Activated CD4-positive, alpha-beta T cell treated with anti-CD3 and anti-CD28 coated beads, Interleukin-2, Interleukin-4, amounts not matched to agents 100 ng/mL and 50 ng/mL, durations not matched to agents 16 hours and 8 hours (primary cell): ENCODE measurements at places on chromosomes 1 and 21.

- DNase-seq = no peak
Observed at GRCh38 chr1:17586172-17586964, 46.9 kb downstream of the ARHGEF10L start.

- DNase-seq = no peak
Observed at GRCh38 chr1:109351457-109351856, 44.6 kb upstream of the MYBPHL start.

GRCh38 chr1:81802457-81802706 lies 1.6 kb downstream of the ADGRL2 start:
- DNase-seq = no peak

- DNase-seq = no peak
Observed at GRCh38 chr1:151621351-151621750, 9.5 kb downstream of the SNX27 start.

DNA sequence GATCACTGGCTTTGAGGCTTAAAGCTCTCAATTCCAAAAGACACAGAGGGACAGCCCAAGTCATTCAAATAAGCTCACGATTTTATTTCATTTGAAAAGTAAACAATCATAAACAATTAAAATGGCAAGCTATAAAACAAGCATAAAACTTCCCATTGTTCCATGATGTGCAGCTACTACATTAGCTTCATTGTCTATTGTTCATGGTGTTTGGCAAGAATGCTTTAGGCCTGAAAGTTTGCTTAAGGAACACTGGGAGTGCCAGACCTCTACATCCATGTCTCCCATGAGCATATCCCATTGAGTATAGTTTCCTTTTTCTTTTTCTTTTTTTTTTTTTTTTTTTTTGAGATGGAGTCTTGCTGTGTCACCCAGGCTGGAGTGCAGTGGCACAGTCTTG lies 286.1 kb upstream of the ESRRG start:
- no peak for DNase-seq

DNA sequence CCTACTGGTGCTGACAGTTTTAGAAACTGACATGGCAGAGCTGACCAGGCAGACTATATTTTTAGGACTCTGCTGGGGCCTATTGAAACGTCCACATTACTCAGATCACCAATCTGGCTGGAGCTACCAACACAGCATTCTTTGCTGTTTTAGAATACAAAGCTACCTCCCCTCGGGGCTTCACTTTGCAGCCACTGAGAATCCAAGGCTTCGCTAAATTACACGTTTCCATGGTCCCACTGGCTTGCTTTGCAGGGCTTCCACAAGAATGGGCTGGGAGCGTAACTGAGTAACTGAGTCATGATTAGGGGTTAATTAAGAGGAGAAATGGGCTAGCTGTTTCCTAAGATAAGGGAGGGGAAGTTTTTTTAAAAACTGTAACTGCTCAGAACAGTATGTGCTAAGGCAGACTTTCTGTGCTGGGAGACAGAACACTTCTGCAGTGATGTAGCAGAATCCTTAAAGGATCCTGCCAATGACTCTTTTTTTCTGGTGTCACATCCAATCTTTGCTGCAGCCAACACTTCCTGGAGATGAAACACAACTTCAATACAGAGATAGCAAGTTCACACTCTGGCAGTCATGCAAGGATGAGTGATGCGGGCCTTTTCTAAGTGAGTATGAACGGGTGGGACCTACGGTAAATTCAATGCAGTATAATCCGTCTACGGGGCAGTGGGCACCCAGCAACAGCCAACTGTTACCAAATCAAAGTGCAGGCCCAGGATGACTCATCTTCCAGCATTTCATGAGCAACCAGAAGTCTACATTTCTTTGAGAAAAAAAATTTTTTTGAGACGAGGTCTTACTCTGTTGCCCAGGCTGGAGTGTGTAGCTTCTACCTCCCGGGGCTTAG lies 21.5 kb downstream of the NDUFS5 start:
- peak; percentile 45 for DNase-seq

DNA sequence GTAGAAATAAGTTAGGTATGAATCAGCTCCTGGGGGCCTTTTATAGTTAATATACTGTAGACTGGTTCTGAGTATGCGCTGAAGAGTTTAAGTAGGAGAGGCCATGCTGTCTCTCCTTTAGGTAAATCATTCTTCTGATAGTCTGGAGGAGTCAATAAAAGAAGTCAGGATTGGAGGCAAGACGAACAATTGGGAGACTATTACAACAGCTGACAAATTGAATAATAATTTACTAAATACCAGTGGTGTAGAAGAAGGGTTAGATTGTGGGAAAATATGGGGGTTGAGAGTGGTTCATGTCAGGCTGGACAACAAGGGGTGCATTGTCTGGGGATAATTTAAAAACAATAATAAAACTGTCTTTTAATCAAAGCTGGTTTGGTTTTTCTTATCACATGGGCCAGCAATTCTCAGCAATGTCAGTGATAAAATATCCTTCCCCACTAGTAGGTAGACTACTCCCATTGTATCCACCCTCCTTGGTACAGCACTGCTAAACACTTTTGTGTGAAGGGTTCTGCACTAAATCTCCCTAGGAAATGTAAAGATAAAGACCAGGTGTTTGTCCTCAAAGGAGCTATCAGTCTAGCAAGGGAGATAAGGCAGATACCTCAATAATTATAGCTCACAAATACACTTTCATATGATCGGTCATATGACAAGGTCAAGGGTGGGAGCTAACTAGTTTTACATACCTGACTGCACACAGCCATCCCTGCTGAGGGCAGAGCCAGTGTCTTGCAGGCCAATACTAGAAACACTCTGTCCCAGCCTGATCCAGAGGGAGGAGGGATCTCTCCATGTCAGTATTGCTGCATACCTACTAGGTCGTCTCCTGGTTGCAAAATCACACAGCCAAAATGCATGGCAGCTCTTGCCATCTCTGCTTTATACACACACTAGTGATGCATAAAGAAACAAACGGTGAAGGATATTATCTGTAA lies 299.7 kb downstream of the VAV3 start:
- no peak for DNase-seq

DNA sequence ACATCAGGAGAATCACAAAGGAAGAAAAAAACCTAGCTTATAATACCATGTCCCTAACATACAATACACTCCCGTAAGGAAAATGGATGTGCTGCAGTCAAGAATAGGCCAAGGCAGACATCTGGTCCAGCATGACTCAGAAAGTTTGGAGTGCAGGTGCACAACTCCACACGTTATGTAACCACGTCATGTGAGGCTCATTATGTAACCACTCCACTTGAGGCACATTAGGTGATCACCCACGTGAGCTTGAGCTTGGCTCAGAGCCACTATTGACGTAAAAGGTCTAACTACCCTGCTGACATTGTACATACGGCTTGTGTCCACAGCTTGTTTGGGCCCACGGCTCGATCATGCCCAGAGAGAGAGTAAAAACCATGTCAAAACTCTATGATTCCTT lies 99.8 kb upstream of the C1orf21 start:
- DNase-seq = no peak

DNA sequence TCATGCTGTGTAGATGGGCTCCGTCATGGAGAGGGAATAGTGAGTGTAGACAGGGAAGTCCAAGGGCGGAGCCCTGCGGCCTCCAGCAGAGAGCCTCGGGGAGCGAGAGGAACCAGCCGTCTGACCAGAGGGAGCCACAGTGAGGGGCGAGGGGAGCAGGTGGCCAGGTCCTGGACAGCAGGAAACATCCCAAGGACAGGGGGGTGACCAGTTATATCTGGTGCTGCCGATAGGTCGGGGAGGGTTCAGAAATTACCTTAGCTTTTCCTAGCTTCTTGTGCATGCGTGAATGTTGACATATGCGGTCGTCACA lies 46.5 kb downstream of the TRAPPC10 start:
- DNase-seq = no peak

GRCh38 chr21:34020983-34021553 lies 52.3 kb upstream of the MRPS6 start:
- no peak for DNase-seq

GRCh38 chr1:220044678-220045355 lies 1.5 kb downstream of the EPRS1 start:
- no peak for DNase-seq

- DNase-seq = no peak
Observed at GRCh38 chr1:54546651-54547401, 1.2 kb upstream of the ACOT11 start.

GRCh38 chr1:42913426-42914091 lies 45.1 kb downstream of the SLC2A1 start:
- DNase-seq = peak; percentile 80

DNA sequence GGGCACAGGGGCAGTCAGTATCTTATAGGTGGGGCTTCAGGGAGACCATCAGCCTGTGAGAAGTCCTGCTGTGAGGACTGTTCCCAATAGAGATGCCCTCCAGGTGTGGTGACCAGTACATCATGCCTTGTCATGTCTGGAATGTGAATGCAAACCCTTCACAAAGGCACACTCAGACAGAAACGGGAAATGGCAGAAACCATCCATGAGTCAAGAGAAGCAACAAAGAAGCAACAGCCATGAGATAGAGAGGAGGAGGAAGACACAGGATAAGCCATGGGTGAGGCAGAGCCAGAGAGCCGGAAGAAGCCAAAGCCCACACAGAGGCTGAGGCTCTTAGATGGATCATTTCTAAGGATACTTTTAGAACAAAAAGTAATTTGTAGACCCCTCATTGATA lies 20.1 kb upstream of the ZP4 start:
- DNase-seq = no peak

DNA sequence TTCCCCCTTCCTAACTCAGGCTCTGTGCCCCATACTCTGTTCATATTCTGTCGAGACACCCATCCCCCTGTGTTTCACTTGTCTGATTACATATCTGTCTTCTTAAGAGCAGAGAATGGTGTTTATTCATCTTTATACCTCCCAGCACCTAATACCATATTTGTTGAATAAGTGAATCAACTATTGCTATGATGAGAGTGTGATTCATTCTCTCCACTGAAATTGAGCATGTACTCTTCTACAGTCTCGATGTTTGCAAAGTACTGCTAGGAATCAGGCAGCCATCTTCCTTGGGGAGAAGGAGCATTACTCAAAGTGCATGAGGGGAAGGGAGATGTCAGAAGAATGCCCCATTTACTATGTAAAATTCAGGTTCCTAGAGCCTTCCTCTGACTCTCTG lies 27.0 kb downstream of the TBX15 start:
- no peak for DNase-seq

- DNase-seq = no peak
Observed at GRCh38 chr1:21763694-21764419, 19.1 kb downstream of the USP48 start.

- no peak for DNase-seq
Observed at GRCh38 chr1:61192663-61193330, 110.4 kb downstream of the NFIA start.

- DNase-seq = no peak
Observed at GRCh38 chr1:10628685-10629084, 153.9 kb downstream of the PEX14 start.
